Stimulated activated CD4-positive, alpha-beta T cell treated with anti-CD3 and anti-CD28 coated beads, Interleukin-12 subunit alpha, Interleukin-12 subunit beta, amount 100 ng/mL, for 24 hours (primary cell): ENCODE measurements at places on chromosomes 5 and 9.

DNA sequence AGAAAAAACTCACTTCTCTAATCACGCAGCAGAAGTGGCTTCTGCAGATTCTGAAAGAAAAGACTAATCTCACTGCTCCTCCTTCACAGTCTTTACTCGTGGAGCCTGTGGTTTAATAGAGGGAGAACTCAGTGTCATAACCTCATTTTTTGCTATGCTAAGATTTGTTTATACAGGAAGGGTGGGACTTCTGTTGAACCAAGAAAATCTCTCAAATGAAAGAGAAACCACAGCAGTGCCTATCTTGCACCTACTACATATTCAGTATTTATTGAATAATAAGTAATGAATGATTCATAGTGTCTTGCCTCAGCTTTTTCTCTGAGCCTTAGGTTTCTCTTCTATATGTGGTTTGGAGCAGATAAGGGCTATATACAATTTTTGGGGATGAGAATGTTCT, 136.1 kb upstream of the DMAC1 start:
- DNase-seq = no peak

GRCh38 chr9:130002320-130002719, 40.7 kb downstream of the FNBP1 start:
- DNase-seq = no peak

DNA sequence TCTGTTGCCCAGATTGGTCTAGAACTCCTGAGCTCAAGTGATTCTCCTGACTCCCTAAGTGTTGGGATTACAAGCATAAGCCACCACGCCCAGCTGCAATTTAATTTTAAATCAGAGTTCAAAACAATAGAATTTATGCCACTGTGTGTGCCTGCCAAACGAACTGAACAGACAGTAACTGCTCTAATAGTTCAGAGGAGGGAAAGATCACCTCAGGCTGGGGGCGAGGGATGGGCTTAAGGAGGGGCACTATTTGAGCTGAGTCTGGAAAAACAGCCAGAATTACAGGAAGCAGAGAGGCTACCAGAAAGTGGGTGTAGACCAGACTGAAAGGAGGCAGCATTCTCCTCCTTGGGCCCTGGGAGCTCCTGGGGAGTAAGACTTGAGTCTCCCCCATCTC, 12.2 kb downstream of the NOL6 start:
- DNase-seq = no peak

- DNase-seq = no peak
These were observed 26.9 kb upstream of the FEM1C start for GRCh38 chr5:115571441-115571878.

DNA sequence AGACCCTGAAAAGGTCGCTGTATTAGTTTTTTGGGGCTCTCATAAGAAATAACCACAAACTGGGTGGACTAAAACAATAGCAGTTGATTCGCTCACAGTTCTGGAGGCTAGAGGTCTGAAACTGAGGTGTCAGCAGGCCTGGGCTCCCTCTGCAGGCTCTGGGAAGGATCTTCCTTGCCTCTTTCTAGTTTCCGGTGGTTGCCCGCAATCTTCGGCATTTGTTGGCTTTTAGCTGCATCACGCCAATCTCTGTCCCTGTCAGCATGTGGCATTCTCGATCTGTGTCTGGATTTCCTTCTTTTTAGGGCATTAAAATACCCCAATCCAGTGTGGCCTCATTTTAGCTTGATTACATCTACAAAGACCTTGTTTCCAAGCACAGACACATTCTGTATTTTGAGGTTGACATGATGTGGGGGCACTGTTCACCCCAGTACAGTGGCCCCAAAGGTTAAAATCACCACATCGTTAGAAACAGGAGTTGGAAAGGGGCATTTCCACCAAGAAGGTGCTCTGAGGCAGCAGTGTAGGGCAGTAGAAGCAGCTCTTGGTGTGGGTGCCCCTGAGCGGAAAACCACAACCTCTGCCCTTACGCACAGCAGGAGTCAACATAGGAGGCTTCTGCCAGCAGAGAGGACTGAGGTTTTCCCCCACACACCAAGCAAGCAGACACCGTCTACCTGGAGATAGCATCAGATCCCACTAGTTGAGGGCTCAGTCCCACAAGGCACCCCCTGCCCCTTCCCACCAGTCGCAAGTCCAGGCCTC, 13.5 kb downstream of the ZNF79 start:
- DNase-seq = no peak

DNA sequence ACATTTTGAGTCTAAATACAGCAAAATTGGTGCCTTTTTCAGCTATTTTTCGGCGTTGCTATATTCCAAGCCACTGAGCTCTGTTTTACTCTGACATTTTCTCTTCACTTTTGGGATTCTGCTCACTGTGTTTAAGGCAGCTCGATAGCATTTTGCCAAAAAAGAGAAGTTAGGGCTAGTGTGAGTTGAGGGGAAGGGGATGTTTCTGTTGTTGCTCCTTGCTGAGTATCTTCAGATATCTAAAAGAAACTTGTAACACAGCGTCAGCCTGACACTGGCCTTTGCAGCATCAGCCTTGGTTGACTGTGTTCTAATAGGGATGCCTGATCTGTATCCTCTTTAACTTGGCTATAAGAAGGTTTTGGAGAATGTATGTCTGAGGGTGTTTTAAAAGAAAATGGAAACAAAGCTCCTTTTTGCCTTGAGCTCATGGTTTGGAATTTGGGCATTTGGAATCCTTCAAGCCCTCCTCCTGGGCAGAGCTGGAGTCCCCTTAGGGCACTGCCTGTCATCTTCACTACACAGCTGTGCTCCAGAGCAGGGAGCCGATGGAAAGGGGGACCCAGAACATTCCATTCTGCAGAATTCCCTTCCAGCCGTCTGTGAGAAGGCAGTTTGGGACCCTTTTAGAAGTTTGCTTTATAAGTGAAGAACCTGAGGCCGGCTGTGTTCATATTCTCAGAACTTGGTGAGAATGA, 63.0 kb downstream of the EXOSC2 start:
- no peak for DNase-seq

- DNase-seq = no peak
These were observed 240.6 kb downstream of the EFNA5 start for GRCh38 chr5:107430071-107430625.
